Memory B cell (primary cell): ENCODE measurements at places on chromosomes 12 and 14.

DNA sequence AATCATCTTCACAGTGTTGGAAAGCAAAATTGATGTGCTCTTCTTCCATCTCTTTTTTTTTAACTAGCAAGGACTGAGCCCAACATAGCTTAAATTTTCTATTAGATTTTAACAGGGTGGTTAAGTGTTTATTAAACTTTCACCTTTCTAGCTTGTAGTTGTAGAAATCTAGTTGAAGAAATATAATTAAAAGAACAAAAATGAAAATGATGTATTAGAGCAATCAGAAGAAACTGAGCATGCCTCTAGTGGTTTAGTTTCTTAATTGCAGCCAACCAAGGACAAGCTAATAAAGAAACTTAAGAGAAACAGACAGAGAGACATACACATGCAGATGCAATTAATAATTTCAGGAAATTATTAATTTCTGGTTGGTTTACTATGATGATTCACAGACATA lies 673.0 kb upstream of the LMO3 start:
- DNase-seq, result no peak

GRCh38 chr12:80565271-80565670 lies 121.2 kb downstream of the PTPRQ start:
- no peak for DNase-seq

- no peak for DNase-seq
Measured at GRCh38 chr14:73740618-73741326, 26.6 kb upstream of the PNMA1 start.

DNA sequence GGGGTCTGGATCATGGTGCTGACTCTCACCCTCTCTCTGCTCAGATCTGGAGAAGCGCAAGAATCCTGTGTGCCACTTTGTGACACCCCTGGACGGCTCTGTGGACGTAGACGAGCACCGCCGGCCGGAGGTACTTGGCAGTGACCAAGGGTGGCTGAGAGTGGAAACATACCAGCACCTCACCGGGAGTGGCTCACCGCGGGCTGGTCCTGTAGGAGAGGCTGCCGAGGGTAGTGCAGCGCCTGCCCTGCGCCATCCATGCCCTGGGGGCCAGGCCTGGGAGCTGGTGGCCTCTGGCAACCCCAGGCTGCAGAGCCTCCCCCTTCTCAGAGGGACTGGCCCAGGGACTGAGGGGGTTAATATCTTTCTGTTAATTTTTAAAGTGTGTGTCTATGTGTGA lies 46.2 kb downstream of the IL31 start:
- DNase-seq, result no peak

DNA sequence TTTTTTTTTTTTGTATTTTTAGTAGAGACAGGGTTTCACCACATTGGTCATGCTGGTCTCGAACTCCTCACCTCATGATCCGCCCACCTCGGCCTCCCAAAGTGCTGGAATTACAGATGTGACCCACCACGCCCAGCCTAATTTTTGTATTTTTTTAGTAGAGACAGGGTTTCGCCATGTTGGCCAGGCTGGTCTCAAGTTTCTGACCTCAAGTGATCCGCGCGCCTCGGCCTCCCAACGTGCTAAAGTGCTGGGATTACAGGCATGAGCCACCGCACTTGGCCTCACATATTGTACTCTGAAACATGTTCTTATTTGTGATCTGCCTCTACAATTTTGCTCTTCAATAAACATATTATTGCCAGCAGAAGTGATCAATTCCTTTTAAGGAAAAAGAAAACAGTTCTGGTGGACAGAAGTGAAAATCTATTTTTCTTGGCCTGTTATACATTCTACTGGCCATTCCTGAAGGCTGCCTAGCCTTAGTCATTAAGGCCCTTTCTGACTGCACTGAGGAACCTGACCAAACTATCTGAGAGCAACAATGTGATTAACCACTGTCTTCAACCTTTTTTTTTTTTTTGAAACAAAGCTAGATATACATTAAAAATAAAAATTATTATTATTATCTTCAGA lies 36.1 kb downstream of the SNX6 start:
- no peak for DNase-seq

- no peak for DNase-seq
Measured at GRCh38 chr12:64694130-64695040, 64.8 kb downstream of the GNS start.

- no peak for DNase-seq
Measured at GRCh38 chr12:51519755-51520154, 71.3 kb upstream of the SCN8A start.

DNA sequence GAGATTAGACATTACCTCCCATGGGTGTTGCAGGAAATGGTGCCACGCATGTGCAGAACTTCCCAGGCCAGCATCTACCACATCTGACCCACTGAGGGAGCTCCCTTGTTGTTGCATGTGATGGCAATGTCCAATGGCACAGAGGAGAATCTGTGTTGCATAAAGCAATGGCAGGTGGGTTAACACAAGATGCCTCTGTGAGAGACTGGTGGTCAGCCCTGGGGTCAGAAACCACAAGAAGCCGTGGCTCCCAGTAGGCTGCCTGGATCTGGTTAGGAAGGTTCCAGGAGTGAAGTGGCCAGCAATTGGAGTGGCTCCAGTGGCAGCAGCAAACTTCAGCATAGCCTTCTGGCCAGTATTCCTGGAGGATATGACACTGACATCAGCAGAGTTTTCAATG lies 65.9 kb upstream of the HMGA2 start:
- no peak for DNase-seq

GRCh38 chr12:130194154-130194553 lies 31.9 kb downstream of the FZD10 start:
- DNase-seq, result no peak

GRCh38 chr14:85459361-85460000 lies 70.5 kb upstream of the FLRT2 start:
- no peak for DNase-seq

- no peak for DNase-seq
Measured at GRCh38 chr12:109763201-109763841, 49.7 kb downstream of the FAM222A start.

DNA sequence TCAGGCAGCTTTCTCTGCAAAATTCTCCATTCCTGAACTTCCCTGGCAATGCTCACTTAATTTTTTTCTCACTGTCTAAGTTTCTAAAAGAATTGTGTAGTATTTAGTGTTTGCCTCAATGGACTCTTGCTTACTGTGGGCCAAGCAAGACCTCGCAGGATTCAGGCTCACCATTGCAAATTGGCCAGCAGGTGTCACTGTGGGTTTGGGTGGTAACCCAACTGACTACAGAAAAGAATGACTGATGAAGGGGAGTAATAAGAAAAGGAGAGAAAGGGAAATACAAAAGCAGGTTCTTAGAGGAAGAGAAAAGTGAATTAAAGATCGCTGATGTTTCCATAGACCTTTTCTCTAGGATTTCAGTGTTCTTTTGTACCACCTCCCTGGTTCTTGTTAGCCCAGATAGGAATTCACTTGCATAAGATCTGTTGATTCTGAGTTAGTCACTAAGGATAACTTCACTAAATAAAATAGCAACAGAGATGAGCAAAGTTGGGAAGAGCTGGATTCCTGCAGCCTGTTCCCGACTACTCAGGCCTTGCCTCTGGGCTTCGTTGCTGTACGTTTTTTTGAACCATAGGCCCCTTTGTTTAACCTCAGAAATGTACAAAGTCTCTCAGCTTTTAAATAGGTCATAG lies 386.5 kb upstream of the DDHD1 start:
- DNase-seq, result peak; percentile 62

- DNase-seq, result no peak
Measured at GRCh38 chr12:108386709-108387360, 47.7 kb upstream of the CMKLR1 start.

DNA sequence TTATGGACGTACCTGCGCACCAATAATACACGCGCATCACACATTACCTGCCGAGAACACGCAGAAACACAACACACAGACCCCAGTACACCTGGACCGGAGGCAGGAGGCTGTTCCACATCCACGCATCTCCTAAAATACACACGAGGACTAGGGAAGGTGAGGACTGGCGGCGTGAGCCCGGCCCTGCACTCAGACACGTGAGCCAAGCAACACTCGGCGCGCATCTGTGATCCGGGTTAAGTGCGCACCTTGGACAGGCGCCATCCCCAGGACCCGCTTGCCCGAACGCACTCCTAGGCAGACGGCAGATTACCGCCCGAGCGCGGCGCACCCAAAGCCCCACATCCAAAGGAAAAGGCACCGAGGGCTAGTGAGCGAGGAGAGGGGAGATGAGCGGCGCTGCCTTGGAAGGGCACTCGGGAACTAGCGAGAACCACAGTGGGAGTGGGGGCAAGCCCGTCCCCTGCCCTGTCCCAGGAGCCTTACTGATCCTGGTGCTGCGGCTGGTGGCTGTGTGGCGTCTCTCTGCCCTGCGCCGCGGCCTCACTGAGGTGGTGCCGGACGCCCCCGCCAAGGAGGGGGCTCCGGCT lies 417 bp downstream of the GLS2 start:
- peak; percentile 62 for DNase-seq

DNA sequence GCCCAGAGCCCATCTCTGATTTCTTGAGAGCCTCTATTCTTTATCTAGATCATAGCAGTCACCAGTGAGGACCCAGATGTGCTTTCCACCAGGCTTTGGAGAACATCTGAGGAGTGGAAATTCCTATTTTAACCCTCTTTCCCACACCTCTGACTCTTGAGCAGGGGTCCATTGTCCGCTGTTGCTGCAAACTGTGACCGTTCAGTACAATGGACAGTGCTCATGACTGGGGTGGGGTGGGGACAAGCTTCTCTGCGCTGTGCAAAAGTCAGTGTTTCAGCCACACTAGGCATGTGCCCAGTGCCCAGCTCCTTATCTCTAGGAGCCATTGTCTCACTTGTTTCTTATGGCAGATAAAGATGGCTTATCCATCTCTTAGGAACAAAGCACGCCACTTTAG lies 16.9 kb upstream of the KRT7 start:
- no peak for DNase-seq

- DNase-seq, result no peak
Measured at GRCh38 chr14:69711065-69711464, 55.9 kb upstream of the SRSF5 start.

DNA sequence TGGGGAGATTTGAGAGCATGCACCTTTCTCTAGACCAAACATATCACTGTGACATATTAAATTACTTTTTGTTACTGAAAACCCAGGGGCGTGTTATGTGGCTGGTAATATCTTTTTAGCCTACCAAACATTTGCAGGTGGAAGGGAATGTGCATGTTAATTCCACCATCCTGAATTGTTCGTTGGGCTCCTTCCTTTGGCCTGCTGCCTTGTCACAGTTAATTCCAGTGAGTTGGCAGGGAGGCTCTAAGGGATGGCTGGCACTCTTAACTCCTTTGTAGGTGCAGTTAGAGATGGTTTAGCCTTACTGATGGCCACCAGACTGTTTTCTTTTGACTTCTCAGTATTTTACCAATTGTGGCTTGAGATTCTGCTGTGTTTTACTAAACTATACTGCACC lies 64.5 kb downstream of the DIP2B start:
- DNase-seq, result no peak

- no peak for DNase-seq
Measured at GRCh38 chr12:11186837-11187236, at the start of gene TAS2R42. Gene TAS2R42 (minus strand): TSS chr12:11186937. CDS start chr12:11186937, 0 bp downstream.

DNA sequence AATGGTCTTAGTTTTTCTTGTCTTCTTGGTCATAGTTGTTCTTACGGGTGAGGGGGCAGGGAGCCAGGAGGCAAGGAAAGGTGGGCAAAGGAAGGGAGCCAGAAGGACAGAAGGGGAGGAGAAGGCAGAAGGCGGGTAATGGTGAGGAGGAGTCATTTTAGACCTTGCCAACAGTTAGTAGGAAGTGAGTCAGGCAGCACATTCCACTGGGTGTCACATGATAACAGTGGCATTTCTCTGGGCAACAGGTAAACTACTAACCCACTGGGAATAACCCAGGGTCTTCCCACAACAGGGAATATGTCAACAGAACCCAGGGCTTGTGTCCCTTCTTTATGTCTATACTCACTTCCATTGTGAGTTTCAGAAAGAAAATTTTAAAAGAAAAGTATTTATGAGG lies 127.6 kb downstream of the SLC8A3 start:
- no peak for DNase-seq

GRCh38 chr12:100767371-100767770 lies 27.2 kb upstream of the ANO4 start:
- DNase-seq, result no peak

DNA sequence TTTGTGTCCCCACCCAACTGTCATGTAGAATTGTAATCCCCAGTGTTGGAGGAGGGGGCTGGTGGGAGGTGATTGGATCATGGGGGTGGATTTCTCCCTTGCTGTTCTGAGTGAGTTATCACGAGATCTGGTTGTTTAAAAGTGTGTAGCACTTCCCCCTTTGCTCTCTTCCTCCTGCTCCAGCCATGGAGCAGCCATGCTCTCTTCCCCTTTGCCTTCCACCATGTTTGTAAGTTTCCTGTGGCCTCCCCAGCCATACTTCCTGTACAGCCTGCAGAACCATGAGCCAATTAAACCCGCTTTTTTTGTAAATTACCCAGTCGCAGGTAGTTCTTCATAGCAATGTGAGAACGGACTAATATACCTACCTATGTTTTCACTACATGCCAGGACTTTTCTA lies 2.6 kb upstream of the POC1B start:
- no peak for DNase-seq

DNA sequence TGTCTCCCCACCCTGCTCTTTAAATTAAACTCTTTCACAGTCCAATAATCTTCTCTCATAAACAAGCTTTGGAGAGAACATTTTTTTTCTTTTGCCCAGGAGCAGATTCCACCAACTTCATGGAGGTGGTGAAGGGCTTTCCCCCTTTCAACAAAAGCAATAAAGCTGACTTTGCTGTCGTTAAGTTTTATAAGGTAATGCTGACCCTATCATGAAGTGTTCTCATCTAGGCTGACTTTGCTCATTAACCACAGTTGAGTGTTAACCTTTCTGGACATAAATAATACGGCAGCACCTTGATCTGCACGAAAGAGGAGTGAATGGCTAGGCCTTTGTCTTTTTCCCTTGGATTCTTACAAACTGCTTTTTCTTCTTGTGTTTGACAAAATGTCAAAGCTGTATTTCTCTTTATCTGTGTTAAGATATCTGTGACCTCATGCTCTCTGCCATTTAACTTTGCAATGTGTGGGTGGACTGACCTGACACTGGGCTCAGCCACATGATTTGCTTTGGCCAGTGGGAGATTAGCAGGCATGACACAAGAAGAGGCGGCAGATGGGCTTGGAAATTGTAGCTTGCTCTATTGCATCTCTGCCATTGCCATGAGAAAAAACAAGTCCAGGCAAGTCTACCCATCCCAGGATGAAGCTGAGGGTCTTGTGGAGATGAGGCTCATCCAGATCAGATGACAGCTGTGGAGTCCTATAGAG lies 470.9 kb upstream of the CCDC196 start:
- no peak for DNase-seq
